ENCODE measurements at places on chromosomes 5 and 9.
A peak's percentile ranks its signal among the peaks of the same experiment; 100 is the strongest.

GRCh38 chr5:15260356-15261268 lies 239.4 kb upstream of the FBXL7 start:
- no peak for DNase-seq

DNA sequence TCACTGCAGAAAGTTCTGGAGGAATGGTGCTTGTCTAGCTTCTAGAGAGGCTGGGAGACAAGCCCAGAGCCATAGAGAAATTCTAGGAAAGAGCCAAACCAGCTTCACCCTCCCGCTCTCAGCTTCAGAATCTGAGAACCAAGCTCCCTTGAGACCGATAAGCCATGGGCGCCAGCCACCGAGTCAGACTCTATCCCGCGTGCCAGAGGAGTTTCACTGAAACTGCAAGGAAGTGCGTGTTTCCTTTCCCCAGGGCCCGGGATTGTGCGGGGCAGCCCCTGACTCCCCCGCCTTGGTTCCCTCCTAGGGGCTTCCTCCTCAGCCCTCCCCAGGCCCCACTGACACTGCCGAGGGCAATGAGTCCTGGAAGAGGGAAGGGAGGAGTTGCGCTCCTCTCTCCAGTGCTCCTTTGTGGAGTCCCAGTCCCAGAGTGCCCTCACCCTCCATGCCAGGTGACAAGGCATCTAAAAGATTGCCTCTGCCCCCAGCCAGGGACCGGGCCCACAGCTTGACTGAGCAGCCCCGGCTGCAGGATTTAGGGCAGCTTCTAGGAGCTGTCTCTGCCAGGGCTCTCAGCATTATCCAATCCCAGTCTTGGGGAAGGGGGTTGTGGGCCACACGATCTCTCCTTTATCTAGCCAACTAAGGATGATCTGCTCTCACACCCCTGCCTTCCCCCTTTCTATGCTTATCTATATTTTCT lies 18.4 kb upstream of the TCF7 start:
- no peak for DNase-seq

GRCh38 chr5:25754895-25755294 lies 1110.1 kb upstream of the CDH10 start:
- DNase-seq: no peak

DNA sequence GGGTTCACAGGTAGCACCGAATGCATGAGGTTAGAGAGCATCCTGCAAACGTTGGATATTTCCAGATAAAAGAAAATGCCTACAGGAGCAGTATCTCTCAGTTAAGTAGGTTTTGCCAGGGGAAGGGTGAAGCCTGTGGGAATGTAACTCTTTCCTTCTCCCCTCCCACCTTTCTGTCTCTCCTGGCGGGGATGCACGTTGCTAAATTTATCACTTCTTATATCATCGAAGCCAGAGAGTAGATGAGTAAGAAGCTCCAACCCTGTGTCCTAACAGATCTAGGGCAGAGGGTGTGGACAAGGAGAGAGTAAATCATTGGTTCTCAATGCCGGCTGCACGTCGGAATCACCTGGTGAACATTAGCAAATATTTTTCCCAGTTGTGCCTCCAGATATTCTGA lies 457.5 kb downstream of the ENC1 start:
- no peak for DNase-seq

DNA sequence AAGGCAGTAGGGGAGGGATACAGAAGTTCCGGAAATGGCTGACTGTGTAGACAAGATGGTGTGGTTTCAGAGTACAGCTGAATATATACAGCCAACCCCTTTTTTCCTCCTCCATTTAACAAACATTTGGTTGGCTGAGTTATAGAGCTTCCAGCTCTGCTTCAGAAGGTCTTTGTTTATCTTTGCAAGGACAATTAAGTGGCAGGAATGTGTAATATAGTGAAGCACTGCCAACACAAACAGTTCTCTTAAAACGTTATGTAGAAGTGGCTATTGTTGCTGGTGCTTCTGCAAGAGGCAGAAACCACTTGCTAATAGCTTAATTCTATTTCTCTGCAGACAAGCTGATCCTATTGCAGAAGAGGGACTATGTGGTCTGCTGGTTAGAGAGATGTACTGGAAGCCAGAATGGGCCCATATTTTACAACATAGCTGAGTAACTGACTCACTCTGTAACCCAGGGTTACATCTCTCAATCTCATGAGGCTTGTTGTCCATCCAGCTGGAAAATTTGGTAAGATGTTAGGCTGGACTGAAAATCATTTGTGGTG lies 62.7 kb upstream of the OSMR start:
- no peak for DNase-seq

DNA sequence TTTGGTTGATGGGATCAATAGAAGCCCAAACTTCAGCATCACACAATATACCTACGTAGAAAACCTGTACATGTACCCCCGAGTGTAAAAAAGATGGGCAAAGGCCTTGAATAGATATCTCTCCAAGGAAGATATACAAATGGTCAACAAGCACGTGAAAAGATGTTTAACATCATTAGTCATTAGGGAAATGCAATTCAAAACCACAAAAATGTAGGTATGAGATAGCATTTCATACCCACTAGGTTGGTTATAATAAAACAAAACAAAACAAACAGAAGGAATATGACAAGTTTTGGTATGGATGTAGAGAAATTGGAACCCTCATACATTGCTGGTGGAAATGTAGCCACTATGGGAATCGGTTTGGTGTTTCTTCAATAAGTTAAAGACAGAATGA lies 33.1 kb upstream of the PPARGC1B start:
- DNase-seq: no peak

- DNase-seq: no peak
These were observed 533.3 kb upstream of the DMAC1 start for GRCh38 chr9:8332871-8333270.

- no peak for DNase-seq
These were observed 5.2 kb downstream of the TNFAIP8 start for GRCh38 chr5:119360905-119361593.

GRCh38 chr5:113569396-113569795 lies 55.9 kb downstream of the YTHDC2 start:
- DNase-seq: no peak

DNA sequence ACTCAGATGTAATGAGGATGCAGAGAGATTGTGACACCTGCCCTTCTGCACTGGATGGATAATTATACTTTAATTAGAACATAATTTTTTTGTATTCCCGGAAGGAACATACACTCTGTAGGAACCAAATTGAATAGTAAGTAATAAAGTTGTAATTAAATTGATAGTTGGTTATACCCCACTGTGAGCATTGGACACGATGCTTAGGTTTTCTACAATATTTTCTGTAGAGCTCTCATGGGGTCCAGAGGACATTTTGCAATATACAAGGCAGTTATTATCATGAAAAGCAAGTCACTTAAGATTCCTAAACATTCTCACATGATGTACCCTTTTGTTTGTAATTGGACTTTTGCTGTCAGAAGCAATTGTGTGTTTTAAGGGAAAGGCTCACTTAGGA lies 63.4 kb downstream of the DIRAS2 start:
- no peak for DNase-seq

DNA sequence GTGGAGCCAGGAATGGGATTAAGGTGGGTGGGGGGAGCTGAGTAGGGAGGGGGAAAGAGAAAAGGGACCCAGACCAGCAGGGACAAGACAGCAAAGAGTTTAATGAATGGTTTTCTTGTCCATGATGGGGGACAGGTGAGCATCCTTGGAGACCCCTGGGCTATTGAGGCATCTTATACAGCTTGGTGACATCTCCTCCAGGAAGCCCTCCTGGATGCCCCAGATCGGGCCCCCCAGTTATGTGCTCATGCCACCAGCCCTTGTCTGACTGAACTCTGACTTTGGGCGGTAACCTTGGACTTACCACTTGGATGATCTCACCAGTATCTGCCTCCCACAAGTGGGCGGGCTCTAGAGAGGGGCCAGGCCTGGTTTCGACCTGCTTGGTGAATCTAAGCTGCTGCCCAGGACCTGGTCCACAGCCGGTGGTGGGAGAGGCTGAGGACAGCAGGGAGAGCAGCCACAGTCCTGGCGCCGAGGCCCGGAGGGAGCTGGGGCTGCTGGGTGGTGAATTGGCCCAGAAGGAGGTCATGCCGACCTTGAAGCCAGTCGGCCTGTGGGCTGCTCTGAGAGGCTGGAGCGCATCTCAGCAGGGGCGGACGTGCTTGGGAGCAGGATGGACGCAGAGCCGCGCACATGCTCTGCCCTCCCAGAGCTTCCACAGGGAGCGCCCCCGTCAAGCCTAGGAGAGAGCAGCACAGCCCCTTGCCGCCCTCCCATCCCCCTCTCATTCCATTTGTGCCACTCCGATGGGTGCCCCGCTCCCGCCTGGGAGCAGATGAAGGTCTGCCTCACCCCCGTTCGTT lies 36.2 kb downstream of the UNC5A start:
- DNase-seq: no peak

DNA sequence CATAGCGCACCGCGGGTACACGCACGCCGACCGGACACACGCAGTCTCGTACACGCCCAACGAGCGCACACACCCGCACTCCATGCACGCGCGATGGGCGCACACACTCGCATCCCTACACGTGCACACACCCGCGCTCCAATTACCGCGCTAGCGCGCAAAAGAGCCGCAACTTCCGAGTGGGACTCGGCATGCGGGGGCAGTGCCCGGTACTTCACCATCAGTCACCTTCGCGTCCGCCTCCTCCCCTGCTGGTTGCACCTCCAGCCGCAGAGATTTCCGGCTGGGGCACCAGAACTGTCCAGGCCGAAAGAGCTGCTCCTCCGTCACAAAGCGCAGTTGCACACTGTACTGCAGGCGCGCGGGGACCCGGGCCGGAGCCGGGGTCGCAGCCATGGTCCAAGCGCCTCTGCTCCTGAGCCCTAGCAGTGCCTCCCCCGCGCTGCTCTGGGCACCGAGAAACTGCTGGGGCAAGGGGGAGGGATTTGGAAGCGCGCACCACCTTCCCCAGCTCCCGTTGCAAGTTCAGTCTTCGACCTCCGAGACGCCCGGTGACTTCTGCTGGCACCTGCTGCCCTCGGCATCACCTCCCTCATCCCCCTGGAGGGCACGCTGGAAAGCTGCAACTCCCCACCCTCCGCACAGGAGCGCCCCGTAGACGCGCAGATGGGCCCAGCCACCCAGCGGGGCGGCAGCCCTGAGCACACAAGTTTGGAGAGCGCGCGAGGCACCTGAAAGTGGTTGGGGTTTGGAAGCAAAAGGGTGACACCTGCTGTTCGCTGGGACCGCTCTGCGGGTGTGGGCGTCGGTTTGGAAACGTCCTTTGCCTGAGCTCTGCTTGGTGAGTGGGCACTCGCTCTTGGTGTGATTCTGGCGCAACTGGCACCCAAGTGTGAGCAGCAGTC lies 337.4 kb upstream of the PUM3 start:
- DNase-seq: no peak

GRCh38 chr9:104871961-104872527 lies 55.9 kb downstream of the ABCA1 start:
- no peak for DNase-seq

DNA sequence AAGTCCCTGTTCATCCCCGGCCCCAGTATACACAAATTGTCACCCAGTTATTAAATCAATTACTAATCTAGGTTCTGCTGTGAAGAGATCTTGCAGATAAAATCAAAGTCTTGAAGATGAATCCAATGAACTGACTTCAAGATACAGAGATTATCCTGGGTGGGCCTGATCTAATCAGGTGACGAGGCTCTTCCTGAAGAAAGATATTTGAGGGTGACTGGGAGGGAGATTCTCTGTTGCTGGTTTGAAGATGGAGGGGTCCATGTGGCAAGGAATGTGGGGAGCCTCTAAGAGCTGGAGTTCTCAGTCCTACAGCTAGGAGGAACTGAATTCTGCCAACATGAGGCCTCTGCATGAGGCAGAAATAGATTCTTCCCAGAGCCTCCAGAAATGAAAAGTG lies 36.1 kb upstream of the ICE1 start:
- DNase-seq: no peak

GRCh38 chr5:113092683-113093082 lies 116.1 kb downstream of the DCP2 start:
- DNase-seq: no peak

DNA sequence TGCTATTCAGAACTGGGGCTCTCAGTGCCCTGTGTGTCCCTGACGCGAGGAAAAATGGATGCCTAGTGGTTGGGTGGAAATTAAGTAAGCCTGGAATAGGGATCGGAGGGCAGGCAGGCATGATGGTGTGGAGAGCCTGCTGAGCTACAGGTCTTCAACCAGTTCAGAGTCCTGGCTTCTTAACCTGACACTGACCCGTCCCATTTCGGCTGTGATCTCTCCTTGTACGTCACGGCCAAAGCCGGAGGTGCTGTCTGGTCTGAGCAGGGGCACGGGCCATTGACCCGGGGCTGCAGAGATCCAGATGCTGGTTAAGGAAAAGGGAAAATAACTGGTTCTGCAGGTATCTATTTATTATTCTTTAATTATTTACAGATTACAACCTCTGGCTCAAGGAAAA lies 27.9 kb downstream of the RHOBTB3 start:
- no peak for DNase-seq

GRCh38 chr9:87518702-87519335 lies 21.2 kb downstream of the DAPK1 start:
- DNase-seq: no peak

GRCh38 chr9:70256123-70256551 lies 2.6 kb upstream of the SMC5 start:
- DNase-seq: no peak

- DNase-seq: peak; percentile 5
These were observed 235.3 kb downstream of the SYK start for GRCh38 chr9:91036826-91037510.

- DNase-seq: peak; percentile 25
These were observed 890 bp downstream of the PIK3R1 start for GRCh38 chr5:68216245-68217046.

DNA sequence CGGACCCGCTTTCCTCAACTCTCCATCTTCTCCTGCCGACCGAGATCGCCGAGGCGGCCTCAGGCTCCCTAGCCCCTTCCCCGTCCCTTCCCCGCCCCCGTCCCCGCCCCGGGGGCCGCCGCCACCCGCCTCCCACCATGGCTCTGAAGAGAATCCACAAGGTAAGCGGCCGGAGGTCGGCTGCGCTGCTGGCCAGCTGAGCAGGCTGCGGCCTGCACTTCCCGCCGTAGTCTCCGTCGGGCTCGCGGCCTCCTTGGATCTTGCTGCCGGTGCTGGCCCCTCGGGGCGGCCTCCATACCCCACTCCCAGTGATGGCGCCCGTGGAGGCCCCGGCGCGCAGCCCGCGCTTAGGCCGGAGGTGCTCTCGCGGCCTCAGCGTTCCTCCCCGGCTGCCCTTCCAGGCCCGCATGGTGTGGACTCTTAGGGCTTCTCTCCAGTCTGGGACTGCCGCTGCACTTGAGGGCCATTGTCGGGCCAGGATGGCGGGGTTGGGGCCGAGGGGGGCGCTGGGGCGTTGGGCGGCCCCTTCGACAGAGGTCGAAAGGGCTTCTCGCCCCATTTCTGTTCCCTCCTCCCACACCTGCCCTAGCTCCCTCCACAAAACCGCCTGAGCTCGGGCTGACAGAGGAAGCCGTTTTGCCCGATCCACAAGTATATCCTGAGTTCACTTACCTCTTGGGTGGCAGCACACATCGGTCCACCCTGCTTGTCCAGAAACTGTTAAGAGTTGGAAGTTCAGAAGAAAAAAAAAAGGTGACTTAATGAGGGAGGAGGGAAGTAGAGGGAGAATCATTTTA lies 714 bp downstream of the UBE2D2 start:
- peak; percentile 6 for DNase-seq

- DNase-seq: no peak
These were observed 54.7 kb downstream of the NXNL2 start for GRCh38 chr9:88589656-88590055.

- DNase-seq: no peak
These were observed 94.3 kb upstream of the LRRTM2 start for GRCh38 chr5:138969323-138970002.
